Stimulated activated naive CD8-positive, alpha-beta T cell treated with anti-CD3 and anti-CD28 coated beads, Interleukin-15, Interleukin-2, amounts not matched to agents 100 U/mL and 50 U/mL, for 24 hours (primary cell): ENCODE measurements at places on chromosomes 1 and 21.
A peak's percentile ranks its signal among the peaks of the same experiment; 100 is the strongest.

DNA sequence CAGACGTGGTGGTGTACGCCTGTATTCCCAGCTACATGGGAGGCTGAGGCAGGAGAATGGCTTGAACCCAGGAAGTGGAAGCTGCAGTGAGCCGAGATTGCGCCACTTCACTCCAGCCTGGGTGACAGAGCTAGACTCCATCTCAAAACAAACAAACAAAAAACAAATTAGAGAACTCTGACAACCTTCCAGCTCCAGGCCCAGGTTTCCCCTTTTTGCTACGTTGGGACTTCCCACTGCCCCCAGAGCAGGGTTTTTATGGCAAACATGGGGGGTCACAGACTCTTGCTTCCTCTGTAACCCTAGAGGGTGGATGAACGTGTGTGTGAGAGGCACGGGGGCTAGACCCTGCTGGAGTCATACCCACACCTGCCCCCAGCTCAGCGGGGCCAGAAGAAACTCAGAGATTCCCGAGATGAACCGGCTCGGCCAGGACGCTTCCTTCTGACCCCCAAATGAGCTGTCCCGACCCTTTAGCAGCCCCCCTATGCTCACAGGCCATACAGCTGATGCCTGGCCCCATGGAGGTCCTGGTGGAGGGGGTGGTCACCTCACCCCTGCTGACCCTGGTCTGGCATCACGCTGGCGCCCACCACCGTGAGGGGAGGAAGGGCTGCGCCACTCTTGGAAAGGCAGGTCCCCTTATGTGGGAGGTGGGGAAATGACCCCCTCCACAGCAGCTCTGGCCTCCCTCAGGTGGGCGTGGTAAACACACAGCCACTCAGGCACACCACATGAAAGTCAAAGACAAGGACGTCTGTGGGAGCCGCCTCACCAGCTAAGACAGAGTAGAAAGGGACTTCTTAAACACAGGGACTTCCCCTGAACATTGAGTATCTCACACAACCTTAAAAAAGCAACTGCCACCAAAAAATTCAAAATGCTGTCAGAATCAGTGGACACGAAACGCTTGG lies 7.1 kb downstream of the GPR157 start:
- DNase-seq: peak; percentile 62

DNA sequence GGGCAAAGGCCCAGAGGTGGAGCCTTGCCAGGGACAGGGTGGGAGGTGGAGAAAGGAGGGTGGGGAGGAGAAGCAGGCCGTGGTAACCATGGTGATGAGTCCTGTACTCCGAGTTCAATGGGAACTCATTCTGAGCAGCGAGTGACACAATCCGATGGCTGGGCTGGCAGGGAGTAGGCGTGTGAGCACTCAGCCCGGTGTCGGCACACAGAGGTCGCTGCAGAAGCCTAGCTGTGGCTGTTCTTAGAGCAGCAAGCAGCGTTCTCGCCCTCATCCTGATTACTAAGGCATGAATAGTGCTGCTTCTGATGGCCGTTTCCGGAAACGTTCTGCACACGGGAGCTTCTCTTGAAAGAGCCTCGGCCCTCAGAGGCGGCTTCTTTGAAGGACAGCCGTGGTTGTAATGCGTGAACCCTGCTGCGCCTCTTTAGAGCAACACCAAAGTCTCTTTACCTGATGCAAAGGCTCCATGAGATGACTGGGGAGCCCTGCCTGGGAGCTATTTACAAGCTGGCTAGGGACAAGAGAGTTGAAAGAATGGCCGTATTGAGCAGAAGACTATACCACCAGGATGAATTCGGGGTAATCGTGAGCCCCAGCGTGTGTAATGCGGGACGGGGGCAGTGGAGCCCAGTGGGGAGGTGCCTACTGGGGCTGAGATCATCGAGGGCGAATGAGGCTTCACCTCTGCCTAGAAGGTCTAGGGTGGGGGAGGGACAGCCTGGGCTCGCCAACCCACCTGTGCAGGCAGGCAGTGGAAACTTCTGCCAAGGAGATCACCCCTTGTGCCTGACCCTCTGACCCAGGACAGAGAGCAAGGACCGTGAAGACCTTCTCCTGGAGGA lies 72.8 kb upstream of the PAX7 start:
- DNase-seq: peak; percentile 10

DNA sequence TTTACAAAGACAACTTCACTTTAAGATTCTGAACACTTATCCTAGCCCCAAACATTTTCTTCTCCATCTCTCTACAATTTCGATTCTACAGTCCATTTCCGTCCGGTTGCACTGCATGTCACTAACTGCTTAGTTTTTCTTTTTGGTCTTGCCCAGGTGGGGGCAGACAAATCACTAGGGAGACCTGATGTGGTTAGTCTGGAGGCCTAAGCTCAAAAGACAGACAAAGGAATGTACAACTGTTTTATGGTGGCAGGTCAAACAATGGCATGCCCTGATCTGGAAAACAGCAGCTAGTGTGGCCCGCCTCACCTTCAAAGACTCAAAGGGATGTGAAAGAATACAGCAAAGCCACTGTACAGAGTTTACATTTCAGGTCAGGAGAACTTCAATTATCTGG lies 3.8 kb downstream of the ETV3 start:
- no peak for DNase-seq

- DNase-seq: peak; percentile 84
These were observed 98.0 kb upstream of the DUSP10 start for GRCh38 chr1:221839782-221840395.

GRCh38 chr21:43731891-43732711 lies 13.2 kb downstream of the PDXK start:
- no peak for DNase-seq

- DNase-seq: peak; percentile 98
These were observed at the start of gene RTCA for GRCh38 chr1:100265931-100266740. Gene RTCA, plus strand, starts transcription at chr1:100266216. Its CDS starts 160 bp downstream, at chr1:100266376.

DNA sequence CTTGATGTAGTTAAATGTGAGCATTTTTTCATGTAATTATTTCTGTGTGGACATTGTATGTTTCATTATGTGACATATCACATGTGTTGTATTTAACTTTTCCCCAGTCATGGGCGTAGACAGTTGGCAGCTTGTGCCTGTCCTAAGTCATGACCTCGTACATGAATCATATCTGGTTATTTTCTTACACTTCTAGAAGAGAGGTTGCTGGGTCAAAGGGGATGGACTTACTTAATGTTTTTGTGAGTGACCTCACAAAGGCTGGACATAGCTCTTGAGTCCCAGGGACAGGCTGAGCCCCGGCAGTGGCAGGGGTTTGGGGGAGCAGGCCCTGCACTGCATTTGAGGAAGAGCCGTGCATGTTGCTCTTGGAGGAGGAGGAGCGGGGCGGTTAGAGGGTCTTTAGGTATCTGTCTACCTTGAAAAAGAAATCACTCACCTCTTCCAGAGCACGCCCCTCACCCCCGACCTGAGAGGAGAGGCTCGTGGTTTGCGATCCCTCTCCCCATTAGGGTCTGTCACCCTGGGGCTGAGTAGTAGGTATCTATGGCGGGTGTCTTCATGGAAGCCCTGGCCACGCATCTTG lies 16.4 kb downstream of the IFNGR2 start:
- no peak for DNase-seq

DNA sequence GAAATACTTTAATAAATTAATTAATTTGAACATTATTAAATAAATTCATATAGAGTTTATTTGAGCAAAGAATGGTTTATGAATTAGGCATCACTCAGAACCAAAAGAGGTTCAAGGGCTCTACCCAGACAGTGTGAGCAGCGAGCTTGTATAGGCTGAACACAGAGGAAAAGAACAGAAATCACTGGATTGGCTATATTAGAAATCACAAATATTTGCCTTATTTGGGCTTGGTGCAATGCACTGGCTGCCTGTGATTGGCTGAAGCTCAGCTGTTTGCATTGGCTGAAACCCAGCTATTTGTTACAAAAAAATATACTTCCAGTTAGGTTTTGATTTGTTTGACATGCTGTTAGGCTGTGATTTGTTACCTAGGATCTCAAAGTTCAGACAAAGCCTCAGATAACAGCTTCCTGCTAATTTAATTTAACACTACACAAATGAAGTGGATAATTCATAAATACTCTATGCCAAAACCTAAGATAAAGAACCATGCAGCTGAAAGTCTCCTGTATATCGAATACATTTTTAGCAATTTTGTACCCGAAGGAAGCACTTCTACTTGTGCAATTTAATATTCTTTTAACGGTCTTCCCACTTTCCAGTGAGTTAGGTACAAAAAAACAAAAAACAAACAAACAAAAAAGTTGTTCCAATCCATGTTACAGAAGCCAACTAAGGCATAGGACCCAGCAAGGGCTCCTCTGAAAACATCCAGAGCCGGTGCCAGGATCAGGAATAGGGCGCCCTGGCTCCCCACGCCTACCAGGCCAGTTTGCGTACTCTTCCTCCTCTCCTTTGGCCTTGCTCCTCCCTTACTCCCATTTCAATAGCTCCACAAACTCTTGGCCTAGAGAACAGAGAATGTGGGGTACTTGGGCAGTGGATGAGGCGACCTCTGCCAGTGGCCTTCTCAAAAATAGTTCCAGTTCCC lies 179.1 kb downstream of the DUSP10 start:
- DNase-seq: no peak

- no peak for DNase-seq
These were observed 43.1 kb downstream of the NTPCR start for GRCh38 chr1:232993555-232993954.

- no peak for DNase-seq
These were observed 166.8 kb upstream of the GALNT2 start for GRCh38 chr1:229900220-229900619.

GRCh38 chr1:215425138-215425537 lies 142.0 kb upstream of the KCTD3 start:
- DNase-seq: no peak

DNA sequence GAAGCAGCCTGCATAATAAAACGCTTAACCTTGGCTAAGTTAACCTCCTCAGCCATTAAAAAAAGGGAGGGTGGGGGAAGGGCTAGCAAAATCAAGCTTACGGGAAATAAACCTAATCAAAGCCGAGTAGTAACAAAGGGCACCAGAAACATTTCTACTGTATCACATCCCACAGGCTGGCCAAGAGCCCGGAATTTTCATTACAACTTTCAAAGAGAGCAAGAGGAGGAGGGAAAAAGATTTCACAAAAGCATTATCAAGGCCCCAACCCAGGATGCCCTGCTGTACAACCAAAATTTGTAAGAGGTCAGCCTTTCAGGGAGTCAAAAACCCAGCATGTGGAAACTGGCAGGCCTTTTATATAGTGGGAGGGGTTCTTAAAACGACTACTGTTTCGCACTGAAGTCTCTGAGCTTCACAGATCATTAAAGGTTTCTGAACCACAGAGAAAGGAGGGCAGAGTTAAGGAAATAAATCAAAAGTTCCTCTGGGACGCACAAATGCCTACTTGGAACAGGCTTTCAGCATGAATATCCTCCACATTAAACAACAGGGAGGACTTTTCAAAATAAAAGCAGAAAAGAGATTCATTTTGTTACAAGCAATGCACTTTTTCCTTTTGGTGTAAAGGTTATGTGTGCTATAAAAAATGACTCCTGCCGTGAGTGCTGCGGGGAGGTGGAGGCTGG lies 90.4 kb downstream of the SLC45A1 start:
- no peak for DNase-seq

- DNase-seq: no peak
These were observed 11.2 kb upstream of the SLAMF9 start for GRCh38 chr1:159965263-159965662.

GRCh38 chr1:111446967-111447892 lies 1.8 kb downstream of the WDR77 start:
- DNase-seq: no peak

DNA sequence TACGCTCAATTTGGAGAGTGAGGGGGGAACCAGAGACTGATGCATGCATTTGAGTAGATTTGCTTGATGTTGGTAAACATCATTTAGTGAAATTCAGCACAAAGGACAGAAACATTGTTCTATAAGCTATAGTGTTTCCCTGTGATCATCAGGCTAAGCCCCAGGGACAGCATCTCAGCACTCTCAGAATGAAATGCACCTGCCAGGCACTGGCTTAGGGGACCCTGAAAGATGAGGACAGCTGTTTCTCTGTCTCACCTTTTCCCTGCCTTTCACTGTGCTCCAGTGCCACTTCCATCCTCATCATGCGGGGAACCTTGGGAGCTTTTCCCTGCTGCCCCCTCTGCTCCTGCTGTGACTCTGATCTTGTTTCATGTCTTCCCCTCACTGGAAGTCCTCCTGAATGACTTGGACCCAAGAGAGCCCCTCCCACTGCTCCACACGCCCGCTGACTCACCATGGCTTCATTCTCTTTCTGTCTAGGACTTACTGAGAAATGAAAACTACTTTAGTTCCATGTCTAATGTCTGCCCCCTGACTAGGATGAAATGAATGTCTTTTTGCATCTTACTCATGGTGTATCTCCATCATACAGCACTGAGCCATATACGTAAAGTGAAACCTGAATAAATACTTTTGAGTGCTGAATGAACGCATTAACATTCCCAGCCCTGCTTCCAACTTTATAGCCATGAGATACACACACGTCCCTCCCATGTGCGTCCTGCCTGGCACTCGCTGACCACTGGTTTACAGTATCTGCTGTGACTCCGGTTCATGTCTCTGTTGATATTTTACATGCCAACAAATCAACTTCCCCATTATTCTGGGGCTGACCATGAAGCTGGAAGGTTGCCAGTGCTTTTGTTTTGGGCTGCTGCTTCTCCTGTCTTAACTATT lies 182.0 kb downstream of the PCP4 start:
- DNase-seq: no peak

- DNase-seq: no peak
These were observed 115.4 kb upstream of the HOOK1 start for GRCh38 chr1:59699227-59699847.

DNA sequence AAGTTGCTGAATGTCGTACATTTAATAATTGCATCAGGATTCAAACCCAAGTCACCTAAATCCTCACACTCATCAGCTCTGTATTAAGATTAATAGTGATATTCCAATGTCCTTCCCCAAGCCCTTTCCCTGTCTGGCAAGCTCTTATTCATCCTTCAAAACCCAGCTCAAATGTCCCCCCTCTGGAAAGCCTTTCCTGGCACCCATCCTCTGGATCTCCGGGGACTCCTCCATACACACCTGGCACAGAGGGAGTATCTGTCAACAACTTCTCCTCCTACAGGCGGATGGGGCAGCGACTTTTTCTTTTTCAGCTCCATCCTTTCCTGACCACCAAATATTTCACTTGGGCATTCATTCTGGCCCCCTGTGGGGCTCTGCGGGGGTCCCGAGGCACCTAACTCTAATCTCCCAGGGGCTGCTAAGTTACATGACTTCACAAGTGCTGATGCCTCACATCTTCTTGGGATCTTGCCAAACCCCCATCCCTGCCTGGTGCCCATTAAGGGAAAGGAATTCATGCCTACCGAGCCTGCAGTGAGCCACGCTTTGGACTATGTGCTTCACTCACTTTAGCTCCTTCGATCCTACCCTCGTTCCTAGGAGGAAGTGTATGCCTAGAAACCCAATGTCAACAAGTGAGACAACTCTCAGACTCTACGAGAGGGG lies 15.2 kb downstream of the TINAGL1 start:
- DNase-seq: no peak

- no peak for DNase-seq
These were observed 37.9 kb upstream of the MPZL1 start for GRCh38 chr1:167683641-167684502.

DNA sequence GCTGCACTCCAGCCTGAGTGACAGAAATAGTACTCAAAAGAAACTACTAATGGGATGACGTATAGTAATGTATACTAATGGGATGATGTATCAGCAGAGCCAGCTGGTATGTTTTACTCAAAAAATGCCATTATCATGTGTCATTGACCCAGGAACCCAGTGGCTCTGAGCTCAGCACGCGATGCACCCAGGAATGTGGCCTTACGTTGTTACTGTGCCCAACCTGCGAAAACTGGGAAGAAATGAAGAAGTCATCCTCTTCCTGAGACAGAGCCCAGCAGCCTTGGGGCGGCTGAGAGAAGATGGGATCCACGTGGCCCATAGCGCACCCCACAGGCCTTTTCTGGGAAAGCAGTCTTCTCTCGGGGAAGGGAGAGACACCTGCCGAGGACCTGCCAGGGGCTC lies 8.8 kb downstream of the UBE2J2 start:
- DNase-seq: no peak
